NCI-H345 (cell line): ENCODE measurements at places on chromosomes 3 and 15.

DNA sequence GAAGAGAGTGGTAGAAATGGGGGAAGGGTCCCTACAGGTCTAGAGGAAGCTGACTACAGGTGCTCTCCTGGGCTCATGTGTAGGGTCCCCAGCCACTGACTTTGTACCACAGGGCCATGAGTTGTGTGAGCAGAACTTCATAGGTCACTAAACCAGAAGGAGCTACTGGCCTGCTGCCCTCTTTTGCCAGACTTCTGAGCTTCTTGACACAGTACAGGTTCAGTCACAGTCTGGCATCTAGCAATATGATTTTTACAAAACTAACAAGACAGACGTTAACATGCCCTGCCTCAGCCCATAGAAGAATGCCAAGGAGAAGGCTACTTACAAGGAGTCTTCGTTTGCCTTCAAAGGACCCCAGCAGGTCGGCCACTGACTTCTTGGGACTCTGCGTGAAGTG is 3.2 kb downstream of the CCDC80 start:
- no peak for DNase-seq

- no peak for DNase-seq
These were observed 59.6 kb downstream of the PRTG start for GRCh38 chr15:55683376-55683775.

DNA sequence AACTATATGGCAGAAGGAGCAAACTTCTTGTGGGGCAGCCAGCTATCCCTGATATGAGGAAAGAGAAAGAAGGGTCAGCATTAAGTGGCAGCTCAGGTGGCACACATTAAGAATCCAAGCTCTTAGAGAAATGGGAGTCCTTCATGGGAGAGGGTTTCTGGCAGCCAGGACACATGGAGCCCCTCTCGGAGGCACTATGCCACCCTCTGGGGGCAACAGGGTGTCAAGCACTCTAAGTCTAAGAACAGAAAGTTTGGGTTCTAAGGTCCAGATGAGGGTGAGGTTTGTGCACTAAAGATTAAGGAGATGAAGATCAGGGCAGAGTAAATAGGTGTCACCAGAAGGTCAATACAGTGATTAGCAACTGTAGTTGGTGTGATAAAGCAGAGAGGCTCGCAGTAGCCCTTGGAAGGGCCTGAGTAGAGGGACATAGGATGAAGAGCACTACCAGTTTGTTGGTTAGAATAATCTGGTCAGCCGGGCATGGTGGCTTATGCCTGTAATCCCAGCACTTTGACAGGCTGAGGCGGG is 89.3 kb downstream of the ST6GAL1 start:
- DNase-seq: no peak

- DNase-seq: no peak
These were observed 82.0 kb upstream of the LRIG1 start for GRCh38 chr3:66582721-66583423.

DNA sequence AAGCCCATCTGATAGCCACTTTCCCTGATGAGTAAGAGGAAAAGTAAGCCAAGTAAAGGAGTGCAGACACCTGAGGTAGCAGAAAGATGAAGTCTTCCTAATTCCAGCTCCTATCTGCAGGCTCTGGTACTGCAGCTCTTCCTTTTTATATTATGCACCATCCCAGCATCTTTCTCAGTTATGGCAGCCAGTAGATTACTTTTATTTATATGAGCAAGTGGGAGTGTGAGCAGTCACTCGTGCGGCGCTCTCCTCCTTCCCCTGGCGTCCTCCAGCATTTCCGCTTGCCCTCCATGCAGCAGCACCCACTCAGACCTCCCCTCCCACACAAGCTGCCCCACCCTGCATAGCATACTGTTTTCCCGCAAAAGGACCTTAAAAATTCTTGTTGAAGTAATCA is 465.9 kb upstream of the DPPA4 start:
- no peak for DNase-seq

DNA sequence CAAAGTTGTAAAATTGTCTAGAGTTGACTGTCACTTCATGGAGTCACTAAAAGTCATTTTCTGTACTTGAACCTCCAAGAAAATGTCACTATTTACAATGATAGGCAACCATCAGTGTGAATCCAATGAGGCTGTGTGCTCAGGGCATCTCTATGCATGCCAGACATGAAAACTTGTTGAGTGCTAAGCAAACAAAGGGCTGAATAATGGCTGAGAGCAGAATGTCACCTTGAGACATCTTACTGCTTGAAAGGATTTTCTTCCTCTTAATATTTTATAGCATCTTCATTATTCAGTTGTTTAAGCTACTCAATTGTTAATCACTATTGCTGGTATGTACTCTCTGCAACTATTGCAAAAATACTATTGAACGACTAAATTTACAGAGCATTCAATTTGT is 184.7 kb downstream of the PLCH1 start:
- DNase-seq: peak; percentile 17

- no peak for DNase-seq
These were observed 32.1 kb upstream of the AP4E1 start for GRCh38 chr15:50876260-50876988.

- DNase-seq: no peak
These were observed 293.2 kb downstream of the MCTP2 start for GRCh38 chr15:94524565-94524964.

- no peak for DNase-seq
These were observed 43.9 kb downstream of the BOC start for GRCh38 chr3:113255100-113255853.

- no peak for DNase-seq
These were observed 109.8 kb upstream of the TSPAN3 start for GRCh38 chr15:77180757-77181156.

DNA sequence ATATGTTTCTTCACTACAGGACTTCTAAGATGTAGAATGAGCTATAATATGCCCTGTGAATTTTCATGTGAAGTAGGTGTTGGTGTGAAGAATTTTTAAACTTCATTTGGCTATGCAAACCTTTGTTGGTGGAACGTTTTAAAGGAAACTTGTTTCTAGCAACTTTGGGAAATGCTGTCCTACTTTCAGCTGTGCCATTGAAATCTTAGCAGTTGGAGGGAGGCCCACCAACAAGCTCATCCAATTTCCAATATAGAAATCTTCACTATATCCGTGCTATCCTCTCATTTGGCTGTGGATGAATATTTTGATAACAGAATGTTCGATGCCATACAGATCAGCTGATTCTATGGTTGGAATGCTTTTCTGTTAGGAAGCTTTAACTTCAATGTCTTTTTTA is 51.3 kb downstream of the GRM7 start:
- no peak for DNase-seq

DNA sequence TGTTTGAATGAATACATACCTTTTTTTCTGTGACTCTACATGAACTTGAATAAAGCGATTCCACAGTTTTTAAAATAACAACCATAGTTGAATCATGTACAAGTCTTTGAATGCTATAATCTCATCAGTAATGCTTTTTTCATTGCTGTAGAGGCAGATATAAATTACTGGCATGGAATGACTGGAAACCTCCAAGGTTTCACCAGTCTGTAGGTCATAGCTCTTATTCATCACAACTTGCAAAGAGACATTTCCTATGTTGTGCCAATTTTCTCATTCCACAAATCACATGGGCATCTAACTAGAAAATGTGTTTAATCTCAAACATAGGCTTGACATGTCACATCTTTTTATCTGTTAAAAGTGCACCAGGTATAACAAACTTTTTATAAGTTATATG is 407.1 kb upstream of the KCNMB2 start:
- DNase-seq: no peak

- DNase-seq: no peak
These were observed 205.8 kb downstream of the ZIC4 start for GRCh38 chr3:147200545-147200944.

DNA sequence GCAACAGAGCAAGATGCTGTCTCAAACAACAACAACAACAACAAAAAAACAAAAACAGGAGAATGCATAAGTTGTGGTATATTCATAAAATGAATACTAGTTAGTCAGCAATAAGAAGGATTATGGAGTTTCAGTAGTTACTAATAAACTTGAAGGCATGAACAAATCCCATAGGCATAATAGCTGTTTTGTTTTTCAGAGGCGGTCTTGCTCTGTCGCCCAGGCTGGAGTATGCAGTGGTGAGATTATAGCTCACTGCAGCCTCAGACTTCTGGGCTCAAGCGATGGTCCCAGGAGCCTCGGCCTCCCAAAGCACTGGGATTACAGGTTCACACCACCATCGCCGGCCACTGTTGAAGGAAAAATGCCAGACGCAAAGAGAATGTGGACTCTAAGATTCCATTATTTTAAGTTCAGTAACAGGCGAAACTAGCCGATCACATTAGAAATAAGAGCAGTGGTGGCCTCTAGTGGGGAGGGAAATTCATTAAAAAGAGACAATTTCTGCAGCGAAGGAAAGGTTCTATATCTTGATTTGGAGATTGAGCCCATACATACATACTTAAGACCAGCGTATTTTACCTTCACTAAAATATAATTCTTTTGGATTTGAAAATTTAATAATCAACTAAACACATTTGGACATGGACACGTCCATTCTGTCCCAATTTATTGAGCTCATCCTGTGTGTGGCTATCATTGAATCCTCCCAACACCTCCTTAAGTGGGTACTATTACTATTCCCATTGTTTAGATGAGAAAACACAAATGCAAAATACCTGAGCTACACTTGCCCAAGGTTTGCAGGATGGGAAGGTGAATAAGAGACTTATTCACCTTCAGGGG is 27.4 kb upstream of the HDAC11 start:
- DNase-seq: peak; percentile 56

GRCh38 chr3:52146811-52147210 is 7.4 kb downstream of the POC1A start:
- DNase-seq: no peak

- DNase-seq: no peak
These were observed 3.6 kb downstream of the PIAS1 start for GRCh38 chr15:68057758-68058157.

GRCh38 chr3:52007291-52007690 is 11.6 kb upstream of the RPL29 start:
- DNase-seq: no peak

DNA sequence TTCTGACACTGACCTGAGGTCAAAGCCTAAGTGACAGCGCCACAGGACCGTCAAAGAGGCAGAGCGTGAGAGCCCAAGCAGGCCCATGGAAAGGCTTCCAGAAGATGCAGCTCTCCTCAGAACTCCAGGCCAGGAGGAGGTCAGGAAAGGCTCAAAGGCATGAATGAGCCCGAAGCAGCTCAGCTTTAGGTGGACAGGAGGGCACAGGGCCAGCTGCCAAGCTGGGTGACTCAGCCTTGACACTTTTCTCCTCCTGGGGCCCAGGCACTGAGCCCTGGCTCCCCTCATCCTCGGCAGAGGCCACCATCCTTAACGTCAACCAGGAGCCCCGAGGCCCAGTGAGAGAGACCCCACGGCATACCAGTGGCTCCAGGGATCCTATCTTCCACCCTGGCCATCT is 62.9 kb downstream of the ADCY5 start:
- no peak for DNase-seq

- DNase-seq: no peak
These were observed 120.2 kb downstream of the MEGF11 start for GRCh38 chr15:66133247-66133885.

DNA sequence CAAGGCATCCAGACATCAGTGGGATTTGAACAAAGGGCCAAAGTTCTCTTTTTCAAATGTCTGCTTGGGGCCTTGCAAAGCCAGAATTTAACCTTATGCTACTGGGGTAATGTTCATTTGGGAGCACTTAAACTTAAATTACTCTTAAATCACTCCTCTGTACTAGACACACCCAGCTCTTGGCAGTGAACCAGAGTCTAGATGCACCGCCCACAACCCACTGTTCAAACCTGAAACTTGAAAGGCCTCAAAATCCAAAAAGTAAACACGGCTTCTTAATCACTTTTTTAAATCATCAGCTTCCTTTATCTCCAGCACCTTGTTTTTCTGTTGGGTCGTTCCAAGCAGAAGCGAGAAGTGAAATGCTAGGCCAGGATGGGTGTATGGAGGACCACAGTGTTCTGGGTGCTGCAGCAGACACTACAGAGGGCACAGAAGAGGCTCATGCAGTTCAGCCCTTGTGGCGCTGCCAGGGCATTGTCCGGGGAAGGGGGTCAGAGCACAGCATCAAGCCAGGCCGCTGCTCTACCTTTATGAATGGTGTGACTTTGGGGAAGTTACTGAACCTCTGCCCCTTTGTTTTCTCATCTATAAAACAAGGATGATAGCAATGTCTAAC is 28.8 kb downstream of the MECOM start:
- DNase-seq: no peak

GRCh38 chr3:159252772-159253384 is 451.0 kb downstream of the MFSD1 start:
- peak; percentile 14 for DNase-seq

DNA sequence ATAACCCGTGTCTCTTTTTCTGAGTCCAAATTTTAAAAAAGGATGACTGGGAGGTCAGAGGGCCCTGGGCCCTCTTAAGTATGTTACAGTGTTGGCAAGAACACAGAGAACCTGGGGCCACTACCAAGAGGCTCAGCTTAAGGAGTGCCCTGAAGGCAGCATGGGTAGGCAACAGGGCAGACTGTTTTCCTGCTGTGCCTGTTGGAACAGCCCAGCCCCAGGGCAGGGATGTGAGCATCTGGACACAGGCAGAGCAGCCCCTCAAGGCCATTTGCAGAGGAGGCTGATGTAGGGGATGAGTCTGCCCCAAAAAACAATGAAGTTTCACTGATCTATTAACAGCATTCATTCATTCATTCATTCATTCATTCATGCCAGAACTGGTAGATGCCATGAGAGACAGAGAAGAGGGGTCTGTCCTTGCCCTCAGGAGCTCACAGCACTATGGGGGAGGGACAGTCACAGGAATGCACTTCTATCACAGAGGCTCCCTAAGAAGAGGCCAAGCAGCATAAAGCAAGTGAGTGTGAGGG is 2.2 kb upstream of the LTF start:
- DNase-seq: no peak

DNA sequence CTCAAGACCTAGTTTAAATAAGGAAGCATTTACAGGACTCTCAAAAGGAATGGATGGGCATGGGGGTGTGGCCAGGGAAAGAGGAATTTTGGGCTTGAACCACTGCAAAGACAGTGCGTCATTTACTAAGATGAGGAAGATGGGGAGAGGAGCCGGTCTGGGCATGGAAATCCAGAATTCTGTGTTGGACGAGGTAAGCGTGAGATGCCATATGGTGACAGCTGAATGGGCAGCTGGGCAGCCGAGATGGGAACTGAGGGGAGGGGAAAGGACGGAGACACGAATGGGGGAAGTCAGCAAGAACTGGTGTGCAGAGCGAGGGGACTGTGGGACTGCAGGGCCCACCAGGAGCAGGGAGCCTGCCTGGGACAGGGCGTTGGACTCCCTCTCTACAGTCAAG is 24.2 kb downstream of the TMEM44 start:
- DNase-seq: no peak

GRCh38 chr3:112813723-112814171 is 32.9 kb downstream of the CD200R1L start:
- DNase-seq: no peak

DNA sequence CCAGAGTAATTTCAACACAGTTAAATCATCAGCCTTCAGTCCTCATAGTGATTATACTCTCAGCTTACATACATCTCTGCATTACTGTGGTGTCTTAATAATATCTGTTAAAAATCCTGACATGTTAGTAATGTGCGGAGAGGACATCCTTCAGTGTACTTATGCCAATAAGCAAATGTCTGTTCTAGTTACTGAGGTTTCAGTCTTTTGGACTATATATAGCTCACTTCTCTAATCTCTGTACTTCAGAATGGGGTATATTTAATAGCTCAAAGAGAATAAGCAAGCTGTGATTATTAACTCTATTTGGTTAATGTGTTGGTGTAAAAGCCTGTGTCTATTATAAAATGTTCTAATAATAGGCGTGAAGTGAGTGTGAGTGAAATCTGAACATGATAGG is 28.9 kb upstream of the OSTN start:
- DNase-seq: no peak
